Hematopoietic multipotent progenitor cell treated with erythropoietin and hydrocortisone succinate and interleukin-3 and kit ligand, for 17 days (in vitro differentiated cells): ENCODE measurements at places on chromosomes 1 and 21.

DNA sequence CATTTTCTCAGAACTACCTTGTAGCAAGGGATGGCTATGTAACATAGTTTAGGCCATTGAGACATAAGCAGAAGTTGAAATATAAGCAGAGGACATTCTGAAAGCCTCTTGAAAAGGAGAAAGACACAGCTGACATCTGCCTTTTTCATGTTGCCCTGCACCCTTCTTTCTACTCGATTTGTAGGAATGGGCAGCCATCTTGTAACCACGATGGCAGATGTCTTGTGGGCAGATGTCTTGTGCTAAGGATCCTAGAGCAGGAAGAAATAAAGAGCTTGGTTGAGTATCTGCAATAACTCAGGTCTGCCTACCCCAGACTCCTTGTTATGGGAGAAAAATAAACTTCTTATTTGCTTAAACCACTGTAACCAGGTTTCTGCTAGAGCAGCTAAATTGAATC is 351.0 kb downstream of the PDE4B start:
- no peak for DNase-seq

GRCh38 chr1:232872738-232873137 is 67.5 kb downstream of the MAP10 start:
- no peak for DNase-seq

DNA sequence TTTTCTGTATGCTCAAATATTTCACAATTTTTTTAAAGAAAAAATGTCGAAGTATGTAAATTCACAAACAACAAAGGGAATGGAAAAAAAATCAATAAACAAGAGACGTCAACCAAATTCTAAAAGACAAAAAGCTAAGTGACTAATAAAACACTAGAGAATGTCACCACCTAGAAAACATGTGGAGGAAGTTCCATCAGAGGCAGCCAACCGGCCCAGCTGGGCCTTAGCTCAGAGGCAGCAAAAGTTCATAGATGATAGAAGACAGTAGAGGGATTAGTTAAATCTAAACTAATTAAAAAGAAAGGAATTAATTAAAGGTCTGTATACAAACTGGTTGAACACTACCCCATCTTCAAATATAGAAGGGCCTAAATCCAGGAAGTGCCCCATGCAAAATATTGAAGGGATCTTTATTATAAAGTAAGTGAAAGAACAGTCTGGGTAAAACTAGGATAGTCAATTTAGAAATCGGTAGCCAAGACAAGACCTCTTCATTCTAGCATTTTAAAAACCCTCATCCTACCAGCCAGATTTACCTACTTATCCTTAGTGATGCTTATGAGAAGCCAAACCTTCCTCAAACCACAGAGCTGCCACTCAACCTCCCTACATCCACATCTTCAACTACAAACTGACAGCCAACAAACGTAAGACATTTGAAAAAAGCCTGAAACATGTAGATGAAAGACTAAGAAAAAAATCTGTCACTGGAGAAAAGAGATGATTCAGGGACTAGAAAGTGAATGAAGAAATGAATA is 23.7 kb downstream of the MRPL39 start:
- no peak for DNase-seq

DNA sequence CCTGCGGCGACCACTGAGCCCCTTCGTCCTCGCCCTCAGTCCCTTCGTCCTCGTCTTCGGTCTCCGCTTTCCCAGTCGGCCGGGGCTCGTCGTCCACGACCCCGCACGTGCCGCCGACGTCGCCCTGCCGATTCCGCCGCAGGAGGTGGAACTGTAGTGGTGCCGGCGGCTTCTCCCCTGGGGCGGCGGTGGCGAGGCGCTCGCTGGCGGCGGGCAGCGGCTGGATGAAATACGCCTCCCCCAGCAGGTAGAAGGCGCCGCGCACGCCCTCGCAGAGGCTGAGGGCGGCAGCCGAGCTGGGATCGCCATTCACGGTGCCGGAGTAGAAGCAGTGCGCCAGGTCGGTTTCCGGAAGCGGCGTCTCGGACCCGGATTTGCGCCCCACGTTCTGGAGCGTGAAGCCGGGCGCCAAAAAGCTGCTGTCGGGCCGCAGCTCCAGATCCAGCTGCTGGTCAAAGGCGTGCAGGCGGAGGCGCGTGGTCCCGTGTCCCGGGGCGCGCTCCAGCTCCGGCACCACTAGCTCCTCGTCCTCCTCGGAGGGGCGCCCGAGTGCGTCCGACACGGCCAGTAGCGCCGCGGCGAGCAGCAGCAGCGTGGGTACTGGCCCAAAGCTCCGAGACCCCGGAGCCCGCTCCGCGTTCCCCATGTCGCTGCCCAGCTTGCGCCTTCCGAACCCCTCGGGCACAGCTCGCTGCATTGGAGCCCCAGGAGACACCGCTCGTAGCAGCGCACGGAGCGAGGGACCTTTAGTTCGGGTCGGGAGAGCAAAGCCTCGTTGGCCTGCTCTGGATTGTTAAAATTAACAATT is 747 bp downstream of the ADAMTS1 start:
- no peak for DNase-seq

DNA sequence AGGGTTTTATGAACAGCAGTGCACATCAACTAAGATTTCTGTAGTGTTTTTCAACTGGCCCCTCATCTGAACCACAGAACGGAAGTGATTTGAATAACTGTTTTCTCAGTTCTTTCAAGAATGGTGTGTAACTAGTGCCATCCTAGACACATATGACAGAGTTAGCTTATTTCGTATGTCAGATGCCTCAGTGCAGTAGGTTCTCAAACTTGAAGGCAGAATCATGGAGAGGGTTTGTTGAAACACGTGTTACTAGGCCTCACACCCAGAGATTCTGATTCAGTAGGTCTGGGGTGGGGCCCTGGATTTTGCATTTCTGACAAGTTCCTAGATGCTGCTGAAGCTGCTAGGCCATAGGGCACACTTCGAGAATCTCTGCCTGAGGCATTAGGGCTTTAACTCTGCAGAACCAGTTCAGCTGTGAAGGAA is 49.0 kb downstream of the SCCPDH start:
- DNase-seq: no peak

GRCh38 chr1:17184822-17185484 is 20.0 kb upstream of the PADI1 start:
- no peak for DNase-seq

DNA sequence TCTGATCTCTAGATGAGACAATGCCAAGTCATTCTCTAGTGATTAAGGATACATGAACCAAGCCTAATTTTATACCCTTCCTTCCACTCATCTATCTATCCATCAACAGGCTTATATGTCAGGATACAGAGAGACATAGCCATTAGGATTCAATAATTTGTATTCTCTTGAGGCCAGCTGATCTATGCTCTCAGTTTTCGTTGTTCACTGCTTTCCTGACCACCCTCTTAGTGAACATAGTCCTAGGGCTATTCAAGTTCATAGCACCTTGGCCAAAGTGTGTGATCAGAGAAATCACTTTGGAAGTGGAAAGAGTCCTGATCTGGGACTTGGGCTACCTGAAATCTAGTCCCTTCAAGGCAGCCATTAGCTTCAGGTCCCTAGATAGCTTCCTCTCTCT is 4.2 kb upstream of the KPRP start:
- DNase-seq: no peak

DNA sequence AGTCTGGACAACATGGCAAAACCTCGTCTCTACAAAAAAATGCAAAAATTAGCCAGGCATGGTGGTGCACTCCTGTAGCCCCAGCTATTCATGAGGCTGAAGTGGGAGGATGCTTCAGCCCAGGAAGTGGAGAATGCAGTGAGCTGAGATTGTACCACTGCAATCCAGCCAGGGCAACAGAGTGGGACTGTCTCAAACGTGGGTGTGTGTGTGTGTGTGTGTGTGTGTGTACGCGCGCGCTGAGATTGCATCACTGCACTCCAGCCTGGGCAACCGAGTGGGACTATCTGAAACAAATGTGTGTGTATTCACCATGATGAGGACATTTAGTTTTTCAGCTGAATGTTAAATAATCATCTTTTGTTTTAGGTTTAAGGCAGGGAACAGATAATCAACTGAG is 21.1 kb downstream of the USP1 start:
- no peak for DNase-seq

- peak; percentile 95 for DNase-seq
Observed at GRCh38 chr1:93446837-93447451, 974 bp upstream of the FNBP1L start.

GRCh38 chr1:33143176-33143575 is 38.7 kb downstream of the TRIM62 start:
- no peak for DNase-seq

GRCh38 chr1:37325010-37325409 is 149.4 kb upstream of the ZC3H12A start:
- no peak for DNase-seq
